ENCODE measurements at places on chromosomes 3 and 15.

DNA sequence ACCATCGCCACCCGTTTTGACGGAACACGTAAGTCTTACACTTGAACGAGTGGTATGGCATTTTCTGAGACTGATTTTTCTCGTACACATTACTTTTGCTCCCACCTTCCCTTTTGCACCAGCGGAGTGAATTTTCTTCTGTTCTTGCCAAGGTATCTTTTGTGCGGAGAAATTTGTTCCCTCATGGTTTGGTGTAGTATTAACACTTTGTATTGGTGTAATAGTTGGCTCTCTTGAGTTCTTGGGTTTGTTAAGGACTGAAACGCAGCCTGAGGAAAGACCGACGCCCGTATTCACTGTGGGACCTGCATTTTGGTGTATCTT lies 420 bp downstream of the KCNH8 start:
- no peak for DNase-seq

GRCh38 chr15:51191766-51192165 lies 97.1 kb upstream of the TNFAIP8L3 start:
- DNase-seq: no peak

DNA sequence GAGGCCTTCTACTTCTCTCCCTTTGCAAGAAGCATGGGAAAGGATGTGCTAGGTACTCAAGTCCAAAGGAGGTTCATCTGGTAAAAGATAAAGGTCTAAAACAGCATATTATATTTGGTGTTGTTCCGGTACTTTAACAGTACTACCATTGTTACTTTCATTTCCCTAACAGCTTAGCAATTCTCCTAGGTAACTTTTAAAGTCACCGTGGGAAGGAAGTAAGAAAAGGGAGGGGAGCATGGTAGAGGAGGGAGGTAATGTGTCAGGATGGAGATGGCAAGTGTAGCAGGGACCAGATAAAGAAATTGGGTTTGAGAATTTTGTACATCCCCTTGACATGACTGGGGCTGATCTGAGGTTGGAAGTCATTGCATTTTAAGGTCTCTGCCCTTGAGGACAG lies 89.4 kb upstream of the SKOR1 start:
- no peak for DNase-seq

- no peak for DNase-seq
Observed at GRCh38 chr3:154614601-154615000, 184.6 kb upstream of the GPR149 start.

DNA sequence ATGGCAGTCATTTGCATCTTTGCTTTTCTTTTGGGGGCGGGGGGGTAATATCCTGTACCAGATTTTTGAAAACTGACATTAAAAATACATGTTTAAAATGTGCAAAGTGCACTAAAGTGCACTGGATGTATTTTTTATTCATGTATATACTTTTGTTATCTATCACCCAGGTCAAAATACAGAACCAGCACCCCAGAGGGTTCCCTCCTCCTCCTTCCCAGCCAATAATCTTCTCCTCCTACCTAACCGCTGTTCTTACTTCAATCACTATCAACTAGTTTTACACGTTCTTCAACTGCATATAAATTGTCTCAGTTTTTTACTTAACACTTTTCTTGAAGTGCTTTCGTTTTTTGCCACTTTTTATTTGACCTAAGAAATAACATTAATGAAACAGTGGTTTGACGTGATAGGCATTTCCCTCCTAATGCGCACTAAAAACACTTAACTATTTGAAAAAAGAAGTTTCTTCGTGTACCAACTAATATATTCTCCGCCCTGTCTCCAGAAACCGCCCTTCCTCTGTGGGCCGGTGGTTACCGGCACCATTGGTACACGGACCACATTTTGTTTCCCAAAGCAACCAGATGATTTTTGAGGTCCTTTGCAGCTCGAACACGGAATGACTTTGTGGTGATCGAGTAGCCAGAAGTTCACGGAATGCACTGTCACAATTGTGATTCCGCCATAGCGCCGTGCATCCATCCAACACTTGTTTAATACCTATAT lies 836 bp upstream of the AKAP13 start:
- peak; percentile 57 for DNase-seq

DNA sequence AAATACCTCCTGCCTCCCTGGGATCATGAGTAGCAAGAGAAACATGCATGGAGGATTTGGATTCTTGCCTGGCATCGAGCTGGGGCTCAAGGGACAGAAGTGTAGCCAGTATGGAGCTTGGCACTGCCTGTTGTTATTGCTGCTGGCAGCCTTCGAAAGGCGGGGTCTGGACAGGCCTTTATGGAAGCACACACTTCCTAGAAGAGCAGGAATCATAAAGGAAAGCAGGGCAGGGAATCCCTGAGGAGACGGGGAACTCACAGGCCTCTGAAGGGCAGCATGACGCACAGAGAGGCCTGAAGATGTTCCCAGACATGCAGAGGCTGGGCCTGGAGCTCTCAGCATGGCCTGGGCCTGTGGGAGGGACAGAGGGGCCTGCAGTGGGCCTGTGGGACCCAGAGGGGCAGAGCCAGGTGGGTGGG lies 18.6 kb upstream of the SLC41A3 start:
- peak; percentile 28 for DNase-seq

- DNase-seq: no peak
Observed at GRCh38 chr3:53944028-53944427, 52.4 kb upstream of the SELENOK start.

GRCh38 chr3:151391720-151392119 lies 7.2 kb upstream of the P2RY12 start:
- no peak for DNase-seq

GRCh38 chr3:169581633-169582032 lies 81.9 kb downstream of the MECOM start:
- DNase-seq: no peak

GRCh38 chr15:67083135-67083762 lies 17.8 kb downstream of the SMAD3 start:
- DNase-seq: no peak

- no peak for DNase-seq
Observed at GRCh38 chr15:101242160-101242998, 9.5 kb downstream of the CHSY1 start.

- no peak for DNase-seq
Observed at GRCh38 chr3:182693723-182694122, 99.6 kb upstream of the ATP11B start.

- no peak for DNase-seq
Observed at GRCh38 chr3:159139326-159139725, 337.5 kb downstream of the MFSD1 start.

GRCh38 chr3:41662288-41662687 lies 299.6 kb downstream of the ULK4 start:
- DNase-seq: no peak

GRCh38 chr3:182500289-182500688 lies 293.0 kb upstream of the ATP11B start:
- DNase-seq: no peak

DNA sequence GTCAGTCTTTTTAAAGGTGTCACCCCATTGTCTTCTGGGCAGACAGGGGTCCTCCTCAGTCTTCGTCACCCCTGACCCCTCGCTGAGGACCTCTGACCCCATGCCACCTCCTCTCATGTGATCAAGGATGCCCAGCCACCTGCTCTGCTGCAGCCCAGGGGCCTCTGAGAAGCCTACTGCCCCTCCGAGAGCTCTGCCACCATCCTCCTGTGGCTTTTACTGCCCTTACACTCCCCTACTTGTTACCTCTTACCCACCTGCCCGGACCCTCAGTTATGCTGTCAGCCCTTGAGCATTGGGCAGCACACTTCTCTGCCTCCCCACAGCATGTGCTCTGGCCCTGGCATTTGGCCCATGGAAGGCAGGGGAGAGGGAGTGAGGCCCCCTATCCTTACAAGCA lies 123.2 kb downstream of the LRRK1 start:
- peak; percentile 6 for DNase-seq

- DNase-seq: no peak
Observed at GRCh38 chr3:123651449-123652341, 66.8 kb upstream of the HACD2 start.

DNA sequence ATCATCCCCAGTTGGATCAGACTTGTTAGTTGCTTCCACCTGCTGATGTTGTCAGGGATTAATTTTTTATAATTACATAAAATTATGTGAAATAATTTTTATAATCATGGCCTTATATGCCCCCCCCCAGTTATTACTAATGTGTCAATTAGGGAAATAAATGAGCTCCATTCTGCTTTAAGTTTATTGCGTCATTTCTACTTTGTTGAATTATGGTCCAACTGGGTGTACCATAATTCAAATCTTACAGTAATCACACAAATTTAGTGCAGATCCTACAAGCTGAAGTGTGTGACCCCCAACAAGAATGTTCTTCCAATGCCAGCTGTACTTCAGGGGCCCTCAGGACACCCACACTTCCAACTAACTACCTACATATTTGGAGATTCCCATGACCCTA lies 7.5 kb upstream of the NDN start:
- DNase-seq: no peak

DNA sequence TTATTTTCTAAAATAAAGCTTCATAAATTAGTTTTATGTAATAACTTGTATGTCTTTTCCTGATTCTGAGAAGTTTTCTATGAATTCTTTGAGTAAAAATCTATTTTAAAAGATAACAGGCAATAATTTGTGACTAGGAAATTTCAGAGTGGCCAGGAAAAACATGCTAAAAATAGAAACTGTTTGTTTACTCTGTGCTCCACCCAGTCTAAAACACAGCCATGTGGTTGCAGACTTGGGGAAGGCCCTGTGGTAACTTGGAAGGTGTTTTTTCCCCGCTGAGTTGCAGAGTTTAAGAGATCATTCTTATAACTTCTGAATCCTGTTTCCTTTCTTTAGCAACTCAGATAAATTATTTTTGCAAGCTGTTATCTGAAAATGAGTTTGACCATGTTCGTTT lies 21.9 kb downstream of the PLCL2 start:
- DNase-seq: peak; percentile 56

DNA sequence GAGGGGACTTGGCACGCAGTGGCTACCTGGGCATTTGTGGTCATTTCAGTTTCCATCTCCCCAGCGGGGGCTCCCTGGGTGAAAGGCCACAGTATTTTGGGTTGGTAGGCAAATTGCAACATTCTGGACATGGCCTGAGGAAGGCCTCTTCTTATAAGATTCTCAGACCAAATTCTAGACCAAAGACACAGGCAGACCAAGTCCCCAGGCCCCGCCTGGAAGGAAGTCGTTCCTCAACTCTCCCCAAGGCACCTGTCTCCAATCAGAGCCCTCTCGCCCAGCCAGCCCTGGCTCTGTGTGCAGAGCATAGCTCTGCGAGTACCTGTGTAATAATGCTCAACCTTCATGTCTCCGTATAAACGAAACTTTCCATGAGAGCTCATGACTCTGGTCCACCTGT lies 53.1 kb downstream of the GRIP2 start:
- no peak for DNase-seq

- DNase-seq: no peak
Observed at GRCh38 chr15:41599061-41599460, 40.0 kb downstream of the TYRO3 start.

DNA sequence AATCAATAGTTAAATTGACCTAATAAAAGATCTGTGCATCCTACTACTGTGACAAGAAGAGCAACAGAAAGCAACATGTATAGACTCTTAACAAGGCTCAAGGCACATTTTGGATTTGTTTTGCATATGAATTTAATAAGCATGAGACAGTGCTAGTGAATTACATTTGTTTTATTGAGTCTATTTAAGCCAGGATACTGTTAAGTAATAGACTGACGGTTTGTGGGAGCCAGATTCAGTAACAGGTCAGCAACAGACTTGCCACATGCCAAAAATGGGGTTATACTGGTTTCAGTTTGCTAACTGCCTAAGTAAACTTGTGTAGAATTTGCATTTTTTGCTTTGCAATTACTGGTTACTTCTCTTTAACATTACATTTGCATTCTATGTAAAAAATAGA lies 54.0 kb downstream of the MBNL1 start:
- no peak for DNase-seq

DNA sequence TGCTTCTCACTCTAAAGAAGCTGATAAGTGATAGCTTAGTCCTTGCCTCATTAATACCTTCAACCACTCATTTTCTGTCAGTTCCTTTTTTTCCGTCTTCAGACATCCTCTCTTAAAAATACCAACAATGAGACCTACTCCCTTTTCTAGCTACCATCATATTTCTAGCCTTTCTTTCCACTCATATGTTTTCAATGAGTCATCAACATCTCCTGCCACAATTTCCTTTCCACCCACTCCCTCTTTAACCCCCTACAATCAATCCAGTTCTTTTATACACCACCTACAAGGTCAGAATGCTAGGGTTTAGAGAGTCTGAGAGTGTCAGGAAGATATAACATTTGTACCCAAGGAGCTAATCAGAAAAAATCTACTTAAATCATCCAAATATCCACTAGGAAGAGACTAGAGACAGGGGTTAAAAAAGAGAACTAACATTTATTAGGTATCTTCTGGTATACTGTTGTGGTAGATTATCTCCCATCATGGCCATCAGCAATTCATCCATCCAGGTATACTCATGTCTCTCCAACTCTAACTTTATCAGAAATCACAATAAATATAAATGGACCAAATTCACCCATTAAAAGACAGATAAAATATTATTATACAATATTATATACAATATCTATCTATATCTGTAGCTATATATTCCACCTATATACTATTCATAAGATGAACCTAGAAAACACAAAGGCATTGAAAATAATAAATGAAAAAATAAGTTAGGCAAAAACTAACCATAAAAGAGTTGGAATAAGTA lies 42.5 kb downstream of the MYLK start:
- DNase-seq: no peak

DNA sequence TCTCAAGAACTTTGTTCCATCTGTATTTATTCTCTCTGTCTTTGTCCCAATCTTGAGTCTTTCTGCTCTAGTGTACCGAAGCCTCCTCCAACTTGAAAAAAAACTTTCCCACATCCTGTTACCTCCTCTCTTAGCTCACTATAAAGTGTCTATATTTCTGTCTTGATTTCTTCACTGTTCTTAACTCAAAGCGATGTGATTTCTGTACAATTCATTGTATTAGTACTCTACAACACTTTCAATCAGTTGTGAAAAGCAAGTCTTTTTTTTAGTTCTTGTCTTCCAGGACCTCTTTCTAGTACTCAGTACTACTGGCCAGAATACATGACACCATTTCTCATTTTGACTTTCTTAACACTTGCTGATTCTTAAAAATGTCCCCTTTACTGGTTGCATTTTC lies 353.5 kb upstream of the SATB1 start:
- no peak for DNase-seq

GRCh38 chr15:31384568-31384967 lies 57.9 kb downstream of the KLF13 start:
- DNase-seq: no peak

DNA sequence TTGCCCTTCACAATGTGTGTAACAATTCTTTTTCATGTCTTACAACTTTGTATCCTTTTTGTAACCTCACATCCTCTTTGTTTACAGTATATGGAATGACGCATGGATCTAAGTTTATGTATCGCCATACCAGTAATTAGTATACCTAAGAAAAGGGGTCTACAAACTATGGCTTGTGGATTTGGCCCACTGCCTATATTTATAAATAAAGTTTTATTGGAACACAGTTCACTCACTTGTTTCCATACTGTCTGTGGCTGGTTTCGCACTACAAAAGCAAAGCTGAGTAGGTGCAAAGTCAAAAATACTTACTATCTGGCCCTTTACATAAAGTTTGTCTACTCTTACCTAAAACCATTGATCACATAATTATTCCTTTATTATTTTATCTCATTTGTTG lies 226.5 kb downstream of the TBL1XR1 start:
- no peak for DNase-seq
